Stimulated activated CD8-positive, alpha-beta memory T cell treated with anti-CD3 and anti-CD28 coated beads, Interleukin-4, amount 100 ng/mL, for 1 hour (primary cell): ENCODE measurements at places on chromosomes 6 and 20.

- DNase-seq, result peak; percentile 11
These were observed 31.6 kb upstream of the SLC32A1 start for GRCh38 chr20:38692436-38693411.

GRCh38 chr6:27617700-27618689 lies 145.1 kb upstream of the ZNF184 start:
- no peak for DNase-seq

GRCh38 chr6:41318261-41318653 lies 17.2 kb upstream of the NCR2 start:
- no peak for DNase-seq

- DNase-seq, result no peak
These were observed 50.2 kb downstream of the ERMARD start for GRCh38 chr6:169801396-169802160.

DNA sequence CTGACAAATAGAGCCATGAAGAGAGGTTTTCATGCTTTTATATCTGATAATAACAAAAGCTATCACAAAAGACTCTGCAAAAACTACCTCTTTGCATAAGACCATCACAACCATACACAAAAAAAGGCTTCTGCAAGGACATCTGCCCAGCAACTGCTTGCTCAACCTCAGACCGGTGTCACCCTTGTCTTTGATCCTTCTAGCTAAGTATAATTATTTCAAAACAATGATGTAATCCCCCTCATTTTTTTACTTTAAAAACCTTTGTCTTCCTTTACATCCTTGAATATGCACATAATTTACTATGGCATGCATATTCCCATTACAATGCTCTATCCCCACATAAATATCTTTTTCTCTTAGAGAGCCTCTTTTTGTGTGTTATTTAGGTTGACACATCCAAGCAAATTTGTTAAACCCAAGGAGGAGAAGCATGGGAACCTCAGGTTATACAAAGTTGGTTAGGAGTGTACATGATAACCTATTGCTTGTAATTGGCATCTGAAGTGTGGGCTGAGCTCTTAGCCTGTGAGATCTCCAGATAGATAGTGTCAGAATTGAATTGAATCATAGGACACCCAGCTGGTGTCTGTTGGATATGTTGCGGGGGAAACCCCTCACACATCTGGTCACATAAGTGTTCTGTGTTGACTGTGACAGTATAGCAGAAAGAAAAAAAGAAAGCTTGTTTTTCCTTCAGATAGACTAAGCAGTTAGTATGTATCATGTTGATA lies 20.7 kb upstream of the CGA start:
- DNase-seq, result no peak

DNA sequence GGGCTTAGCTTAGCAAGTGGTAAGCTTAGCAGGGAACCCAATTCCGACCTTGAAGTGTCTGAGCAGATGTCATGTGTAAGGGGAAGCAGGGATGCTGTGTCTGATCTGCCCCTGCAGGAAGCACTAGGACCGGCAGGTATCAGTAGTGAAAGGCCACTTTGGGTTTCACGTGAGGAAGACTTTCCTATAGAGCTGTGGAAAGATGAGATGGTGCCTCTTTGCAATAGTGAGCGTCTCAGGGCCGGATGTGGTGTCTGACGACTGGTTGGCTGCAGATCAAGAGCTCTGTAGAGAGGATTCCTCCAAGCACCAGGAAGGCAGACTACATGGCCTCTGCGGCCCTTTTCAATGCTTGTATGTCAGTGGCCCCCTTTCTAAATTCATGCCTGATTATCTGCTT lies 98.3 kb downstream of the TIAM2 start:
- DNase-seq, result no peak

DNA sequence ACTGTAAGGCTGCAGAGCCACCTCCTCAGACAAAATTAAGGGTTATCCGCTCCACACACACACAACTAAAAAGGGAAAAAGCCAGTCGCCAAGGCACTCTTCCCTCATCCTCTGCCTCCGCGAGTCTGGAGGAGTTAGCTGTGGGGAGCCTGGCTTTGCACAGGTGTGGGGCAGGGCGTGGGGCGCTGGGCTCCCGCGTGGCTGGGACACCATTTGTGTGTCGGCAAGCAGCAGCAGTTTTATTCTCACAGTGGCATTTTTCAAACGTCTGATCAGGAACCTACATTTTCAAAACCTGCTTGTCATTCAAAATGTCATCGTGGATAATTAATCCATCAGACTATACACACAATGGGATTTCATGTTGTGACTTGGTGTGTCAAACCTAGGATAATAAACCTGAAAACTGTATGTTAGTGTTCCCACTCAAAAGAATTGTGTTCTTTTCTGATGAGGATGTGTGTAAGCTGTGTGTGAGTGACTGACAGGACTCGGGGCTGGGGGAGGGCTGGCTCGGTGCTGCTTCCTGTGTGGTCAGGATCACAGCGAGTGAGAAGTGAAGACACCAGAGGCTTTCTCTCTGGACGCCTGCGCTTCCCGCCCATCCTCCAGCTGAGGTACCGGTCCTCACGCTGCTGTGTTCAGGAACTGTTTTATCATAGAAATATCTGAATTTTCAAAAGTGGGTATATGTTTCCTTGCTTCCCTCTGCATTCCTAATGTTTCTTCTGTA lies 83.1 kb downstream of the IRF4 start:
- peak; percentile 58 for DNase-seq

GRCh38 chr6:79269877-79270276 lies 35.4 kb upstream of the HMGN3 start:
- DNase-seq, result no peak

GRCh38 chr20:1323256-1323655 lies 5.7 kb downstream of the SDCBP2 start:
- DNase-seq, result no peak

GRCh38 chr6:30844118-30844535 lies 40.2 kb upstream of the DDR1 start:
- no peak for DNase-seq

GRCh38 chr6:148745926-148746325 lies 904 bp upstream of the UST start:
- no peak for DNase-seq

DNA sequence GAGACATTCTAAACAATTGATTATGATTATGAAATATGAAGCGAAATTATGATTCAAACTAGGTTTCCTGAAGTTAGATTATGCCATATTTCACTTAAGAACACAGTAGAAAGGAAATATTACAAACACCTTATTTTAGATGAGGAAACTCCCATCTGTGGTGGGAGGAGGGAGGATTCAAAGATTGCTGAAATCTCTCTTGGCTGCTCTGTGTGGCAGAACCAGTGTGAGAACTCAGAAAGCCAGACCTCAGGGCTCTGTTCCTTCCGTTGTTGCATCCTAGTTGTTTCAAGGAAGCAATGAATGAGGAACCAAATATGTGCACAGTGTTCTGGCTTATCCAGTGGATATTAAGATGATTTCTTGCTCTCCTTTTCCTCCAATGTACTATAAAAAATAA lies 2.1 kb downstream of the TAAR5 start:
- DNase-seq, result no peak

DNA sequence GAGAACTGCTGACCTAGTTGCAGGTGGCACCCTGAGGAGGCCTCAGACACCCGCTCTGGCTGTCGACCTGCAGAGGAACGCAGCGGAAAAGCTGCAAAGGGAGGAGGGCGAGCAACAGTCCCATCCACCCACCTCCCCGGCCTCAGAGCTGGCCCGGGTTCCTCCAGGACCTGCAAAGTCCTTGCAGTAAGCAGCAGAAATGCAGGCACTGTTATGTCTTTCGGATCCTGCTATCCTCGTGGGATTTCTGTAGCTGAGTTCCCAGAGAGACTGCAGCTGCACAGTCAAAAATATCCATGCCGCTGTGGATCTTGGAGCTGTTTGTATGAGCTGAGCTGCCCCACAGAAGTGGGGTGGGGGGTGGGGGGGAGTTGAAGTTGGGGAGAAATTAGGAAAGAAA lies 251.3 kb downstream of the ANKRD60 start:
- no peak for DNase-seq

GRCh38 chr20:57330998-57331397 lies 1.4 kb downstream of the SPO11 start:
- no peak for DNase-seq

- no peak for DNase-seq
These were observed 60.4 kb downstream of the SOX4 start for GRCh38 chr6:21653905-21654304.

- DNase-seq, result peak; percentile 34
These were observed 2.6 kb downstream of the TFEB start for GRCh38 chr6:41732591-41733359.

DNA sequence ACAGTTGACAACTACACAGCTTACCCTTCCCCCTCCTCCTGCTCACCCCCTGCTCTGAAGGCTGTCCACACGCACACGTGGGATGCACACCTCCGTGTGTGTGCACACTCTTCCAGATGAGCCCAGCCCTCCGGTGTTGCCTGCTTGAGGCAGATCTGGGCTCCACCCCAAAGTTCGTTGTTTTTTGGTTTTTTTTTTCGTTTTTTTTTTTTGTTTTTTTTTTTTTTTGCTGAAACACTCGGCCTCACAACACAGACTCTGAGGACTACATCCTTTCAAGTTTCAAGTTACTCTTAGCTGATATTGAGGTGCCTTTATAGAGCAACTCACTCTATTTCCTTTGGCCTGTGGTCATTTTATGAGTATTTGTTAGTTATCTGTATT lies 88.2 kb downstream of the RREB1 start:
- no peak for DNase-seq

DNA sequence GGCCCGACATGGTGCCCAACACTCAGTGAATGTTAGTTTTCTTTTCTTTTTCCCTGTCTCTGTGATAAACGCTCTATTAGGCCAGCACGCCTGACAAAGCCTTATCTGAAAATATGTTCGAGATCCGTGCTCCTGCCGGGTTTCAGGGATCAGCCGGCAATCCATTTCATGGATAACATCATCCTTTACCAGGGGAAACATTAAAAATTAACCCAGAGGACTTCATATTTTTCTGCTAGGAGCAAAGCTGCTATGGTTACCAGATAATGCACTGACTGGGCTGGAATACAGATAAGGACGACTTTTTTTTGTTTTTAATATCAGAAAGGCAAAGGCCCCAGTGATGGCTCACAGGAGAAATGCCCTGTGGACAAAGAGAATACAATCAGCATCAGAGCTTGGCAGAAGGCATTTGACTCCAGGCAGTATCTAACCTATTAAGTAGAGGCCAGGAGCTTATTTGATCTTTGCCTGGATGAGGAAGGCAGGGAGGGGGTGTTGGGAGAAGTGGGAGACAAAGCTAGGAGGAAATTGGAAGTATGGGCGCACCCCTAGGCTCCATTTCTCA lies 482.0 kb upstream of the CHD6 start:
- DNase-seq, result no peak

DNA sequence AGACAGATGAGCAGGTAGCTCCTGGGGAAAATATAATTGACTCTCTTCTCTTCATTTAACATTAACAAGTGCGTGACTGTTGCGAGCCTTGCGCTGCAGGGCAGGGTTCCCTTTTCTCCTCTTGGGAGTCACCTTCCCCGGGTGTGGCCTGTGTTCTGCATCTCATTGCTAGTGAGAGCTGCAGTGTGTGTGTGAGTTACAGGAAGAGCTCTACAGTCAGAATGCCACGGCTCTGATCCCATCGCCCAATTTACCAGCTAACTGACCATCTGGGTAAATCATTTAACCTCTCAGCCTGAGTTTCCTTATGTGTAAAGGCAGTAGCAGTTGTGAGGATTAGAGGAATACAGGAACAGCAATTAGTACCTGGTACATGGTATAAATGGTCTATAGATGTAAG lies 106.8 kb upstream of the NUP153 start:
- DNase-seq, result no peak

GRCh38 chr6:80771941-80772340 lies 665.5 kb downstream of the BCKDHB start:
- no peak for DNase-seq

DNA sequence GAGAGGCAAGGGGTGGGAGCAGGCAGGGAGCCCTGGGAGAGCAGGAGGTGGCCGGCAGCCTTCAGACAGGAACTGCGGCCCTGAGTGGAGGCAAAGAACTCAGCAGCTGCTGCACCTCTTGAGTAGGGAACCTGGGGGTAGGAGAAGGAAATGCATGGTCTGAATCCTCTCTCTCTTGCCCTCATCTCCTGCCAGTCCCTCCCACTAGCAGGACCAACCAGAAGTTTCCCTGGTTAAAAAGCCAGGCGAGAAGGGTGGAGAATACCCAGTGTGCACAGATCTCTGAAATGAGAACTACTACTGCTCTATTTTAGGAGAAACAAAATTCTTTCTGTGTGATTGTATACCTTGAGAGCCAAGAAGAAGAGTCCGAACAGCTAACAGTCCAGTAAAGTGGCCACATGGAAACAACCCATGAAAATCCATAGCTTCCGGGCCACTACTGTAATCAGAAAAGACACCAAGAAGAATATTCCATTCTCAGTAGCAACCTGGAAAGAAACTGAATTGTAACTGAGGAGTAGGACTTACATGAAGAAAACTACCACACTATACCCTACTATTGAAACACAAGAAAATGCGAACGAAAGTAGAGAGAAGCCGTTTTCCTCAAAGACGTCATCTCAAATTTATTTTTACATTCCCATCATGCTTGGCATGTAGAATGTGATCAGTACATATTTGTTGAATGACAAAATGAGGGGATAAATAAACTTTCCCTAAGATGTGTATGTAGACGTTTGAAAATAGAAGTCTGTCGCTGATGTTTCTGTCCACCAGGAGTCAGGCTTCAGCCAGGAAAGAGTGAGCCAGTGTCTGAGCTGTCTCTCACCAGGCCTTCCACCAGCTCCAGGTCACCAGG lies 25.6 kb downstream of the WRNIP1 start:
- peak; percentile 32 for DNase-seq

GRCh38 chr20:54205450-54205849 lies 2.4 kb upstream of the PFDN4 start:
- no peak for DNase-seq

DNA sequence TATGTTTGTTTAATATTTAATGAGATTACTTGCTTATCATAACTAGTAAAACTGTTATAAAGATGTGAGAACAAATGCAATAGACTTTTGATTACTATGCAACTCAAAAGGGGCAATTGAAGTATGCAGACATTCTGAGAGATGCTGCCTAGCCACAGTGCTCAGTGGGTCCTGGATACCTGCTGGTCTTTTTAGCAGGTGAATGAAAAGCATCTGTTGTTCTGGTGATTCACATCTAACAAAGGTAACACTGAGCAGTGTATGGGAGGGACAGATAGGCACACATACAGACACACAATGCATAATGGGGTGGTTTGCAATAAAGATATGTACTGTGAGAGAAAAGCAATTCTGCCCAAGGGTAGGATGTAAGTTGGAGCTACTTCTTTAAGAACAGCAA lies 46.9 kb downstream of the OGFRL1 start:
- DNase-seq, result no peak

- DNase-seq, result no peak
These were observed 124.5 kb downstream of the TAF4 start for GRCh38 chr20:61940976-61941720.

DNA sequence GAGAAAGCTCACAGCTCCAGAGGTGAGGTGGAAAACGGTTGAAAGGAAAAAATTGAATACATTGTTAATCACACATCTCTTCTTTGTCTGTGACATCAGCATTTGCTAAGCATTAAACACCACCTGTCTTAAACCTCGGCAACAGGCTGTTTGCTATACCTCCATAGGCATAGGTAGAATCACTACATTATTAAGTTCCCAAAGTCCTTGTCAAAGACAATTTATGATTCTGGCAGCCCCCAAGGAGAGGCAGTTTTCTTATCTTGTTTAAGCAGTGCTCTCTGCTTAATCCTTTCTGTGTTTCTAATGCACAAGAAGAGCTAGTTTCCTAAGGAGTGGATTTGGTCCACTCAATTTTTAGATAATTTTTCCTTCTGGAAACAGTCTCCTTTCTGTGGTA lies 249.7 kb downstream of the NKAIN2 start:
- no peak for DNase-seq

- no peak for DNase-seq
These were observed 17.6 kb downstream of the CBFA2T2 start for GRCh38 chr20:33507461-33507860.

GRCh38 chr6:118864341-118865099 lies 29.4 kb upstream of the ASF1A start:
- no peak for DNase-seq
